ENCODE measurements at places on chromosomes 2 and 18.
A peak's percentile ranks its signal among the peaks of the same experiment; 100 is the strongest.

DNA sequence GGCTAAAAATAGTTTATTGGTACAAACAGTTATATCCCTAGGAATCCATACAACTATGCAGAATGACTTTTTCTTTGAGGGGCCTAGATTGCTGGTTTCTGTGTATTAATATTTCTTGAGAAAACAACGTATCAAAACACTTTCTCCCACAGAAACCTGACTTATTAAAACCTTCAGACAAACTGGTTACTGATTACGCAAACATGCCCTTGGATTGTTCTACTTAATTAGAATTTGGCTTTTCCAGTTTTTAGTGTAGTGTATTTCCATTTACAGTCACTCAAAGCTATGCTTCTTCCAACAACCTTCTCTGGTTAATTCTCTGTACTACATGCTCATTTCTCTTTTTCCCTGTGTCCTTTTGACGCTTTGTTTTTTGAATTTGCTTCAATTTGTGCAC lies 20.0 kb downstream of the VAPA start:
- H3K27ac ChIP-seq, result no peak overlapping the region
- H3K27me3 ChIP-seq, result no peaks in the 10 kb centered on the region
- H3K4me1 ChIP-seq, result peaks cover 9% of the 10 kb centered on the region
- no peak overlapping the region for H3K4me3 ChIP-seq
- no peaks in the 10 kb centered on the region for H3K36me3 ChIP-seq

DNA sequence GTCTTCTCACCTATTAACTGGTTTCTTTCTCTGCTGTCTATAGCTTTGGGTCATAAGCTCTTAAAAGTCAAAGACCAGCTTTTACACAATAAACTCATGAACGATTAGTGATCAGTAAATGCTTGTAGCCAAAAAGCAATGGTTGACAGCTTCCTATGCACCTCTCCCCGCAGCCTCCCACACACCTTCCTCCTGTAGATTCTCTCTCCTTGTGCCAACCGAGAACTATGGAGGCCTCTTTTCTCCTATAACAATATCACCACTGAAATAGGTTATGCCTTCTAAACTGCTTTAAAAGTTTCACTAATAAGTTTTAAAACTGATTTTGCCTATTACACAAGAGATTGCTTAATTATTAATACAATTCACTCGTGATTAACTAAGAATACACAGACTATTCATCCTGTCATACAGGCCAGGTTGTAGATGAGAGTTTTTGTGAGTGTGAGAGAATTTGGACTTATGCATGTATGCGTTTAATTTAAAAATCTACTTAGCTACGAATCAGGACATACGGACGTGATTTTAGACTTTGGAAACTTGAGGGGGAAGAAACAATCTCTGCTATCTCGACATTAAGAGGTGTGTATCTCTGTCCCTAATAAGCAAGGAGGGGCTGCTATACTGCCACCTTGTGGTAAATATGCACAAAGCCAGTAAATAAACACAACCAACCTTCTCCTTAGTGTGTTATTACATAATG lies 229.1 kb upstream of the RBBP8 start:
- DNase-seq, result no peak
- H3K27ac ChIP-seq, result peak overlapping the region; percentile 26
- no peak overlapping the region for H3K4me3 ChIP-seq
- H3K36me3 ChIP-seq, result no peaks in the 10 kb centered on the region
- no peaks in the 10 kb centered on the region for H3K27me3 ChIP-seq
- peaks cover 7% of the 10 kb centered on the region for H3K4me1 ChIP-seq

GRCh38 chr2:144937910-144938709 lies 418.2 kb upstream of the ZEB2 start:
- peak; percentile 35 for DNase-seq
- peak overlapping the region; percentile 59 for H3K27ac ChIP-seq
- H3K4me3 ChIP-seq, result no peak overlapping the region
- H3K27me3 ChIP-seq, result no peaks in the 10 kb centered on the region

GRCh38 chr2:83342860-83343329 lies 1116.2 kb downstream of the SUCLG1 start:
- no peak overlapping the region for H3K27ac ChIP-seq
- H3K4me1 ChIP-seq, result no peaks in the 10 kb centered on the region
- no peaks in the 10 kb centered on the region for H3K36me3 ChIP-seq
- H3K4me3 ChIP-seq, result no peak overlapping the region

DNA sequence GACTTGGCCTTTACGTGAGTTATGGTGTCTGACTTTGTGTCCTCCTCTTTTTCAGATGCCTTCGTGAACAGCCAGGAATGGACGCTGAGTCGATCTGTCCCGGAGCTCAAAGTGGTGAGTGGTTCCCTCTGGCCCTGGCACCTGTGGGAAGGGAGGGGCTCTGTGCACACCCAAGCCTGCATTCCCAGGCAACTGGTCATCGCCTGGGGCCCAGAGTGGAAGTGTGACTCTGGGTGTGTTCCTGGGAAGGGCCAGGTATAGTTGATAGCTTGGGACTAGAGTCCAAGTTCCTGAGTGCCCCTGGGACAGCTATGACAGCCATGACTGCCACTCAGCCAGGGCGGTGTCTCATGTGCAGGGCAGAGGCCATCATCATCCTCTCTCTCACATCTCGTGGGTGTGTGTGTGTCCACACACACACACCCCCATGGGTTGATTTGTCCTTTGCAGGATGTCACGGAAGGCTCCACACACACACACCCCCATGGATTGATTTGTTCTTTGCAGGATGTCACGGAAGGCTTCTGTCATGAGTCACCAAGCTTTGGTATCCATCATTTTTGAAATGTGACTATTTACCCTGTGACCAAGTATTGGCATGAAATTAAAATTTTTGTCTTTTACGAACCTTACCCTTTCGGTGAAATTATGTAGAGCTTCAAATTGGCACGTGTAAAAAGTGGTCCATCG lies 215.4 kb downstream of the AGAP1 start:
- H3K27ac ChIP-seq, result no peak overlapping the region
- no peaks in the 10 kb centered on the region for H3K36me3 ChIP-seq
- H3K4me1 ChIP-seq, result no peaks in the 10 kb centered on the region
- no peaks in the 10 kb centered on the region for H3K27me3 ChIP-seq
- no peak overlapping the region for H3K4me3 ChIP-seq

- H3K4me3 ChIP-seq, result no peak overlapping the region
- no peaks in the 10 kb centered on the region for H3K36me3 ChIP-seq
- H3K4me1 ChIP-seq, result no peaks in the 10 kb centered on the region
Observed at GRCh38 chr2:224084266-224084892, 45.3 kb upstream of the SERPINE2 start.

DNA sequence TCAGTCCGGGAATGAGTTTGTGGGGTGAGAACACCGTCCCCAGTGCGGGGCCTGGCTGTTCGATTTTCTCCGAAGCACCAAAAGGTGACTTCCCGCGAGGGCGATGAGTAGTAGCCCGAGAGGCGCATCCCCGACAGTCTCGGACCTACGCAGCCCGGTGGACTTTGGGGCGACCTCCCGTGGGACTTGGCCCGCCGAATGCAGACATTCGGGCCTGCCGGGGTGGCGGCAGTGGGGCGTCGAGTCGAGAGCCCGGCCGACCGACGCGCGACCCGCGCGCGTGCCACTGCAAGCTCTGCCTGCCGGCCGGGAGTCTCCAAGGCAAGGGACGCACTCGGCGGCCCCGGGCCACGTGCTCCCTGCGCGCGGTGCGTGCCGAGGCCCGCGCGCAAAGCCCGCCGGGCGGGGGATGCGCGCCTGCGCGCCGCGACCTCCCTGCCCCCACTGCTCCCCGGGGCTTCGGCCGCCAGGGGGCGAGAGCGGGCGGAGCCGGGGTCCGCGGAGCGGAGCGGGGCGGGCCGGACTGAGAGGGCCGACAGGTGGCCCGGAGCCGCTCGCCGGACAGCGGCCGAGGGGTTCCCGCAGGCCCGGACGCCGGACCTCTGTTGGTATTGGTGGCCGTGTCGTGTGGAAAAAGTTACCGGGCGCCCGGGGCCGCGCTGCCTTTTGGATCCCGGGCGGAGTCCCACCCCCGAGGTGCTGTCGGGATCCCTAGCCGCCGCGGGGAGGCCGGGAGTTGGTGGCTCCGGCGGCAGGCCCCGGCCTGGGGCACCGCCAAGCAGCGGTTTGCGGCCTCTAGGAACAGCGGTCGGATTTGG lies 1.9 kb downstream of the PTMA start:
- peak; percentile 91 for DNase-seq
- H3K4me1 ChIP-seq, result no peaks in the 10 kb centered on the region
- no peaks in the 10 kb centered on the region for H3K36me3 ChIP-seq
- peak overlapping the region; percentile 94 for H3K4me3 ChIP-seq
- no peaks in the 10 kb centered on the region for H3K27me3 ChIP-seq

- peak overlapping the region; percentile 41 for H3K27ac ChIP-seq
- DNase-seq, result no peak
- no peaks in the 10 kb centered on the region for H3K27me3 ChIP-seq
- peaks cover 8% of the 10 kb centered on the region for H3K4me1 ChIP-seq
Observed at GRCh38 chr2:134370655-134371445, 117.0 kb downstream of the MGAT5 start.

- H3K27me3 ChIP-seq, result no peaks in the 10 kb centered on the region
- H3K36me3 ChIP-seq, result no peaks in the 10 kb centered on the region
- no peak for DNase-seq
- H3K27ac ChIP-seq, result no peak overlapping the region
Observed at GRCh38 chr2:24164416-24164973, 10.4 kb upstream of the FAM228A start.

- no peaks in the 10 kb centered on the region for H3K36me3 ChIP-seq
- no peak overlapping the region for H3K27ac ChIP-seq
- no peak for DNase-seq
- H3K4me1 ChIP-seq, result peaks cover 4% of the 10 kb centered on the region
- no peaks in the 10 kb centered on the region for H3K27me3 ChIP-seq
Observed at GRCh38 chr2:148132412-148132811, 111.5 kb downstream of the MBD5 start.

- no peaks in the 10 kb centered on the region for H3K27me3 ChIP-seq
- H3K27ac ChIP-seq, result peak overlapping the region; percentile 90
- H3K4me3 ChIP-seq, result peak overlapping the region; percentile 13
- no peaks in the 10 kb centered on the region for H3K36me3 ChIP-seq
Observed at GRCh38 chr18:76412010-76412817, 82.8 kb downstream of the ZNF516 start.

GRCh38 chr2:240896871-240897692 lies 1.1 kb upstream of the MAB21L4 start:
- no peak overlapping the region for H3K4me3 ChIP-seq
- H3K27ac ChIP-seq, result no peak overlapping the region
- H3K27me3 ChIP-seq, result no peaks in the 10 kb centered on the region
- no peak for DNase-seq
